Foreskin keratinocyte (primary cell): ENCODE measurements at places on chromosomes 4 and X. TPM values are rescaled to one million over a fixed set of nuclear protein-coding genes. Genes with fewer than 3 reads are reported as not detected.

Gene TEX13D
- total RNA-seq: not detected in 2 replicates

Gene SYN1
- 0.71 TPM in 2 replicates for total RNA-seq

Gene GABRG1
- not detected in 2 replicates for total RNA-seq

Gene POLR2B
- total RNA-seq: 86.0 and 92.4 TPM in 2 replicates

Gene GCNA
- 0.39 and 0.41 TPM in 2 replicates for total RNA-seq

Gene SUPT20HL1
- not detected in 2 replicates for total RNA-seq

Gene ZNF275
- total RNA-seq: 6.7 and 7.2 TPM in 2 replicates

Gene GASK1B
- total RNA-seq: 0.99 and 1.5 TPM in 2 replicates

Gene BST1
- total RNA-seq: 3.2 and 4.4 TPM in 2 replicates

Gene NXF2
- total RNA-seq: not detected in 2 replicates

Gene H2BW2
- total RNA-seq: not detected in 2 replicates

Gene RXFP1
- not detected in 2 replicates for total RNA-seq

Gene SNCA
- 44.6 and 57.4 TPM in 2 replicates for total RNA-seq

Gene PHOX2B
- not detected in 2 replicates for total RNA-seq

Gene MAP9
- total RNA-seq: 12.0 and 12.3 TPM in 2 replicates

Gene JAKMIP1
- total RNA-seq: not detected in 2 replicates

Gene OTUD6A
- total RNA-seq: not detected in 2 replicates

Gene INPP4B
- 46.9 and 61.6 TPM in 2 replicates for total RNA-seq

Gene GLUD2
- total RNA-seq: 0.17 and 0.25 TPM in 2 replicates

Gene SLC26A1
- total RNA-seq: not detected in 2 replicates

Gene CACNA1F
- total RNA-seq: not detected in 2 replicates

Gene ASB9
- 0.85 and 1.0 TPM in 2 replicates for total RNA-seq

Gene PCSK1N
- total RNA-seq: 0.53 and 1.7 TPM in 2 replicates

Gene SSX2
- not detected in 2 replicates for total RNA-seq

Gene ODAPH
- 0.53 and 0.71 TPM in 2 replicates for total RNA-seq

Gene SHOX
- total RNA-seq: not detected in 2 replicates

Gene HSD17B10
- 111 and 113 TPM in 2 replicates for total RNA-seq

Gene SPANXN3
- not detected in 2 replicates for total RNA-seq

Gene NEUROG2
- not detected in 2 replicates for total RNA-seq

Gene SLC39A8
- 6.5 and 10.2 TPM in 2 replicates for total RNA-seq

Gene HPGD
- total RNA-seq: 0.21 and 0.41 TPM in 2 replicates

Gene TCEANC
- total RNA-seq: 0.67 and 0.75 TPM in 2 replicates
